Activated T-helper 2 cell treated with anti-CD3 and anti-CD28 coated beads, Interferon-gamma antibody, Interleukin-2, Interleukin-4, amounts not matched to agents 10 μg/mL and 5 μg/mL and 100 μg/mL, durations not matched to agents 14 hours and 24 hours and 36 hours (primary cell): ENCODE measurements at places on chromosomes 11 and 22. TPM values are rescaled to one million over a fixed set of nuclear protein-coding genes. Genes with fewer than 3 reads are reported as not detected.

The MISFA gene
- 2.0 and 3.0 TPM in 2 replicates for total RNA-seq

The UPB1 gene
- 0.09 and 0.11 TPM in 2 replicates for total RNA-seq

The TTC28 gene
- 0.82 and 1.4 TPM in 2 replicates for total RNA-seq

The CFL1 gene
- 1,155 and 1,184 TPM in 2 replicates for total RNA-seq

The PRAME gene
- total RNA-seq, result not detected in 2 replicates

The PANX3 gene
- not detected in 2 replicates for total RNA-seq

The FAM181B gene
- total RNA-seq, result not detected in 2 replicates

The PHETA2 gene
- 5.6 and 5.7 TPM in 2 replicates for total RNA-seq

The MYO7A gene
- total RNA-seq, result 0.23 and 0.30 TPM in 2 replicates

The SULT4A1 gene
- total RNA-seq, result not detected in 2 replicates

The MS4A2 gene
- total RNA-seq, result not detected in 2 replicates

The C11orf71 gene
- 5.8 and 6.3 TPM in 2 replicates for total RNA-seq

The FOLH1 gene
- not detected in 2 replicates for total RNA-seq

The PGA4 gene
- total RNA-seq, result not detected in 2 replicates

The NLRP6 gene
- total RNA-seq, result 0.97 and 1.1 TPM in 2 replicates

The RFPL1 gene
- total RNA-seq, result not detected in 2 replicates

The TENM4 gene
- total RNA-seq, result not detected in 2 replicates

The MAPK8IP2 gene
- 0.09 and 0.16 TPM in 2 replicates for total RNA-seq

The MTA2 gene
- total RNA-seq, result 201 and 215 TPM in 2 replicates

The LSP1 gene
- 442 and 449 TPM in 2 replicates for total RNA-seq

The TRAPPC4 gene
- 121 and 128 TPM in 2 replicates for total RNA-seq

The ADAMTS15 gene
- not detected in 2 replicates for total RNA-seq

The OR8D4 gene
- total RNA-seq, result not detected in 2 replicates

The KCNK4 gene
- not detected in 2 replicates for total RNA-seq

The MAP6 gene
- total RNA-seq, result 0.23 TPM in 1 of 2 replicates, not detected in the other
